Hypothalamus (tissue), 51 donors: ENCODE measurements at places on chromosomes 12 and 14.

DNA sequence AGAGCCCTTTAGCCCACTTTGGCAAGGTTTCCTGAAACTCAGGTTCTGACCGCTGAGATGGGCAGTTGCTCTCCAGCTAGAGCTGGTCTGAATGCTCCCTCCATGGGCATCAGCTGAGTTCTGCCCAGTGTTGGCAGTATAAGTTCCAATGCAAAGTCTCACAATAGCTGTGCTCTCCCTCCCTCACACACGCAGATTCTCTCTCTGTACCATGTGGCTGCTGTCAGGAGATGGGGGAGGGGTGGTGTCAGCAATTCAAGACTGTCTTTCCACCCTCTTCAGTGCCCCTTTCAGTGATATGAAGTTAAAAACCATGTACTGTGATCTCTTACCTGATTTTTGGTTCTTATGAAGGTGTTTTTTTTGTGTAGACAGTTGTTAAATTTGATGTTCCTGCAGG is 164.3 kb upstream of the PLEKHA5 start:
- DNase-seq, result no peak

DNA sequence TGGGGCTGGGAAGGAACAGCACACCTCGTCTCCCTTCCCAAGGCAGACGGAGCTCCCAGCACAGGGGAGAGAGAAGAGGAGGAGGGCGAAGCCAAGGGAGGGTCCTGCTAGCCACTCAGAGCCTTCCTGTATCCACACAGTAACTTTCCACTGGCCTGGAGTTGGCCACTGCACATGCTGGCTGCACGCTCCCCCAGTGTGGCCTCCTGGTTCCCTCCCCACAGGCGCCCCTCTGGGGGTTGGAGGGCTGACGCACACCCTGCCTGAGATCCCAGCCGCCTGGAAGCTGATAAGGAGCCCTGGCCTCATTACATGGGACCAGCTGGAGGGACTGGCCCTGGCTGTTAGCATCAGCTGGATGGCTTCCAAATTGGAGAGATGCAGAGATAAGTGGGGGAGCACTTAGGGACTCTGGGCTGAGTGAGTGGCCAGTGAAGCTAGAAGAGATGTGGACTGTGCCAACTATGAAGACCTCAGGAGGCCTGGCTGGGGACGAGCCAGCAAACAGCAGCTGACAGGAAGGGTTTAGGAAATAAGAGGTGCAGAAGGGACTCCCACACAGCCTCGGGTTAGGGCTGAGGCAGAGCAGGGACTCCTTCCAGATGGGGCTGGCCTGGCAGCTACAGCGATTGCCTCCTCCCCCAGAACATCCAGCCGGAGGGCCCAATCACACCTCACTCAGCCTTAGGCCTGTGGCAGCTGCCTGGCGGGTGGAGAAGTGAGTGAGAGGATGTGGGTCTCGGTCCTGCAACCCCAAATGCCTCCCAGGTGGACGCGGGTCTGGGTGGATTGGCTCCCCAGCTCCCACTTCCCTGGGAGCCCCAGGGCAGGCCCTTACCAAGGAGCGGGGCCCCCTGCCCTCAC is 26.3 kb upstream of the BCDIN3D start:
- peak; percentile 50 for DNase-seq

DNA sequence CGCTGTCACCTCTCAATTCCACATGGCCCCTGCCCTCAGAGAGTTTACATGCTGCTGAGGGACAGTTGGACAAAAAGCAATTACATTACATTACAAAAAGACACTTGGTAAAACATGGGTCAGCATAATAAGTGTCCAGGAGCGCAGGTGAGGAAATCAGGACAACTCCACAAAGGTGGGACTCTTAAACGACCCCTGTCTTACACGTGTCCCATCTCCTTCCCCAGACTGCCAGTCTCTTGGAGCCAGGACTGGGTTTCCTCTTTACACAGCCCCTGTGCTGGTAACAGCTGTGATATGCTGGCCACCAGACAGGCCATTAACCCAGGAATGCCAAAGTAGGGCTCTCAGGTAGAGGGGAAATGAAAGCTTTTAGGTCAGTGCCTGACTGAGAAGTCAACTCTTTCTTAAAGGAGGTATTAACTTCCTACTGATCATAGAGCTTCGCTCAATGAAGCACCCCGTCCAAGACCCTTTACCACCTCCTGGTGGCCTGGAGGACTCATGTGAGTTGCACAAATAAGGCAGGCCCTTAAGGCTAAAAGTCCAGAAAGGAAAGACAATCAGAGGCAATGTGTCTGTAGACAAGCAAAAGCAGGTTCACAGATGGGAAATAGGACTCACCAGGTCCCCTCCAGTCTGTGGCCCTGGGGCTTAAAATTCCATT is 55.5 kb downstream of the ANO2 start:
- DNase-seq, result no peak

DNA sequence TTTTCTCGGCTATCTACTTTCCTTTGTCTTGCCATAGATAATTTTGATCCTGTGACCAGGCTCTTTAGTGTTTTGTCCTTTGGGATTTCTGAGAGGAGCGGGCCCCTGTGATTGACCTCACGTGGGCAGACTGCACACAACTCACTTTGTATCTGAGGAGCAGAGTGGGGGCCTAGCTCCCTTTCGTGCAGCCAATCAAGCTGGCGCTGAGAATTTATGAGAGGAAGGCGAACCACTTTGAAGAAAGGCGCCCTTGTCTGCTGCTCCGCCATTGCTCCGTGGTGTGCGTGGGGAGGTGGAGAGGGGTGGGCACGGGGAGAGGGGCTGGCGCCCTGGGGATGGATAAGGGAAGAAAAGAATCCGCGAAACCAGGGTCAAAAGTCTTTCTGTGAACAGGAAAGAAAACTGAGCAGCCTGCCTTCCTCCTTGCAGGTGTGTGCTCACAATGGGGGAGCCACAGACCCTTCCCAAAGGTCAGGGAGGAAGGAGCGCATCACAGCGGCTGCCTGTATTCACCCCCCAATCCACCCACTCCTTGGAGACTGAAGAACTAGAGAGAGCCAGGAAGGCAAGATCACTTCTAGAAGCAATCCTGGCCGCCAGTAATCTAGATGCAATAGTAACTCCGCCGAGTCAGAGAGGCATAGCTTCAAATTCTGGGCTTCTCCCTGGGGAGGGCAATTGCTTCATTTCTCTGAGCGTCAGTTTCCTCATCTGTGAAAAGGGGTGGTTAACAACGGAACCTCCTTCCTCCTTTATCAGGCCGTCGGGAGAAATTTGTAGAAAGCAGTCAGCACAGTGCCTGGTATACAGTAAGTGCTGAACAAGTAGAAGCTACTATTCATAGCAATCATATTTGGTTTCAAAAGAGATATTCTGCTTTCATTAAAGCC is 24.9 kb upstream of the MED13L start:
- no peak for DNase-seq

- no peak for DNase-seq
Measured at GRCh38 chr12:51428256-51428655, 3.6 kb downstream of the SLC4A8 start.

- DNase-seq, result no peak
Measured at GRCh38 chr14:73392329-73393257, 65.8 kb downstream of the NUMB start.

DNA sequence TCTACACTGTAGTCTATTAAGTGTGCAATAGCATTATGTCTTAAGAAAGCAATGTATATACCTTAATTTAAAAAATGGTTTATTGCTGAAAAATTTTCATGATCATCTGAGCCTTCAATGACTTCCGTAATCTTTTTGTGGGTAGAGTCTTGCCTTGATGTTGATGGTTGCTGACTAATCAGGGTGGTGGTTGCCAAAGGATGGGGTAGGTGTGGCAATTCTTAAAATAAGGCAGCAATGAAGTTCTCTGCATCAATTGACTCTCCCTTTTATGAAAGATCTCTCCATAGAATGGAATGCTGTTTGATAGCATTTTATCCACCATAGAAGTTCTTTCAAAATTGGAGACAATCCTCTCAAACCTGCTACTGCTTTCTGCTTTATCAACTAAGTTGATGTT is 41.1 kb downstream of the BBS10 start:
- no peak for DNase-seq

DNA sequence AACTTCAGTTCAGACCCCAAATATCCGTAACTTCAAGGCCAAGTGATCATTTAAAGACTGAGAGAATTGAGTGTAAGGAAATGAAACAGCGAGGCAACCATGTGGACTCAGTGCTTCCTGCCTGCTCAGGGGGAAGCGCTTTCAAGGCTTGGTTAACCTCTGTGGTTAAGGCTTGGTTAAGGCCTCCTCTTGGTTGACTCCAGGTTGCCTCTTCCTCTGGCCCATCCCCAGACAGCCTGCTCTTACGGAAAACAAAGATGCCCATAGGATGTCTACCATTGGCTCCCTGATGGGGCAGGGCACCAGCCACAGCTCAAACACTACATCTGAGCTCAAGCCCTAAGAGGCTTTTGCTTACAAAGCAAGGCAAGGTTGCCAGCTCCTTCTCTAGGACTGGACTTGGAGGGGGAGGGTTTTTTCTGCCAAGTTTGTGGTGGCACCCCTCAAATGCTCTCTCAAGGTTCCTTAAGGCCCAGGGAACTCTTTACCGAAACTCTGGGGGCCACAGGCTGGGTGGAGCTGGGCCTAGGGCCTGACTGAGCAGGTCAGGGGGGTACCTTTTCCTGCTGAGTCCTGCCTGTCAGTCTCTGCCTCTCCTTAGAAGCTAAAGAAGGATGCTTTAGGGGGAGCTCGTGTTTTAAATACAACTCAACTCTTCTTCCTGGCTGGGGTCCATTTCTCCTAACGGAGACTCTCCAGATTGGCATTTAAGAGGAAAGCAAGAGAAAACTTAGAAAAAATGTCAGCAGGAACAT is 13.7 kb downstream of the COL2A1 start:
- no peak for DNase-seq

DNA sequence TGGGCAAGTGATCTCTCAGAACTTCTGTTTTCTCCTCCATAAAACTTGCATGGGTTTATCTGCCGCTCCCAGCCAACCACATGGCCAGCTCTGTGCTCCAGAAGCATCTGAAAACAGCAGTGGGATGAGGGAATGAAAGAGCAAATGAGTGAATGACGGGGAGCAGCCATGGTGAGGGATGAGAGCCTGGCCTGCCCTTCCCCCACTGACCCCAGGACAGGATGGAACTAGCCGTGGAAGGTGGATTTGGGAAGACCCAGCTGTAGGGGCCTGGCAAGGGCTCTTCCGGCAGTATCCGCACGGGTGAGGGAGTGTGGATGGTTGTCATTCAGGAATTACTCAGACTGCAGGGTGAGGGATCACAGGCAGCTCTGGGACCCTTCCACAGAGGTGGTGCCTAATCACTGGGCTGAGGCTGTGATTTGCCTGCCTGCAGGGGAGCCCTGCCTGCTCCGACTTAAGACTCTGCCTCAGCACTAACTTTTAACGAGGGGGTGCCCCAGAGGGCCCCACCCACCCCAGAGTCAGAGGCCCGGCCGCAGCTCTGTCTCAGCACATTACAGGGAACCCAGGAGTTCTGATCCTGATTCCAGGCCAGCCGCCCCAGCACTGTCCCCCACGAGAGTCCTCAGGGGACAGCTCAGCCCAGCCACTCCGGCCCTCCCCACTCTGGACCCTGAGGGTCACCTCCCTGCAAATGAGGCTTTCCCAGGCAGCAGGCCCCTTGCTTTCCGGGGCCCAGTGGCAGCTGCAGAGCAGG is 136.8 kb upstream of the C14orf180 start:
- DNase-seq, result no peak

DNA sequence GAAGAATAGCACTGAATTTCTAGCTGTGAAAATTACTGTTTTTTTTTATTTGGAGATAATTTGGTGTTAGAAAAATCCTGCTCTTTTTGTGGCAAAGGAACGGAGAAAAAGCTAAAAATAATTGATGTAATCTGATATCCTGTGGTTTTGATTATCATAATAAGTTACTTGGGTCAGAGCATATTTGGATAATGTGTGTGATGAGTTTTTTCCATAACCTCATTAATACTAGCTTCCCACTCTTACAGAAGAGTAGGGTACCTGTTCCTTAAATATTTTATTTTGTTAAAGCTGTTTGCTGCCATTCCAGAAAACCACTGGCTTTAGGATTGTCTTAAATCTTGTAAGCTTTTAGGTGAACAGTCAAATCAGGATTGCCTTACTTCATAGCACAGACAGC is 4.7 kb downstream of the PSMC6 start:
- no peak for DNase-seq

DNA sequence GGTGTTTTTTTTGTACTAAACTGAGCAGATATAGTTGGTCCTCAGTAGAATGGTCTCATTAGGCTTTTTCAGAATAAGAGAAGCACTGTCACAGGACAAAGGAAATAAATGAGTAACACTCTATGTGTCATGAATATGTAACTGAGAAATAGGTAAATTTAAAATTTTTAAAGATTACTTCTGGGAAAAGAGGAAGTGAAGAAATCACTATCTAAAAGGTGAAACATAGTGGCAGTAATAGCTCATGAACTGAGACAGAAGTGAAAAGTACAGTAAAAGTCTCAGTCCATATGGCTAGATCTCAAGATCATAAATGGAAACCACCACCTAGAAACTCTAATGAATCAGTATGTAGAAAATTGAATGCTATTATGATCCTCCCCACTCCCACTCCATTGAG is 89.3 kb upstream of the TTC7B start:
- DNase-seq, result no peak
